ENCODE measurements at places on chromosomes 6 and 20.

GRCh38 chr20:39646874-39647413 is 684.8 kb downstream of the DHX35 start:
- DNase-seq = no peak

GRCh38 chr20:19683188-19683587 is 74.9 kb upstream of the RIN2 start:
- no peak for DNase-seq

- DNase-seq = peak; percentile 85
Observed at GRCh38 chr6:35034411-35035191, 106.5 kb downstream of the TCP11 start.

- DNase-seq = no peak
Observed at GRCh38 chr6:130873746-130874145, 46.5 kb downstream of the SMLR1 start.

- DNase-seq = no peak
Observed at GRCh38 chr6:38269461-38270172, 370.1 kb downstream of the BTBD9 start.

GRCh38 chr20:34112600-34113101 is 608 bp upstream of the EIF2S2 start:
- DNase-seq = no peak

DNA sequence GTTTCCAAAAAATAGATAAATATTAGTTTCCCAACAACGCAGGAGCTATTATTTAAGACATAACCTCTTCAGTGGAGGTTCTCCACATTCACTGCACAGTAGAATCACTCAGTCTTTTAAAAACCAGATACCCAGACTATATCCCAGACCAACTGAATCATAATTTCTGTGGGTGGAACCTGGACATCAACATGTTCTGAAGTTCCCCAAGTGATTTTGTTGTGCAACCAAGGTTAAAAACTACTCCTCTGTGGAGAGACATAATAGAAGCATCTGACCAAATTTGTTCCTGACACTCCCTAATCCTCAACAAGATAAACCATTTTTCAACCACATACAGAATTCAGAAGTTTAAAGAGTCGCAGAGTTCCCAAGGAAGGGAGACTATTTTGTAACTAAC is 42.3 kb downstream of the STK38 start:
- DNase-seq = no peak

GRCh38 chr6:151082079-151082478 is 157.7 kb upstream of the AKAP12 start:
- no peak for DNase-seq

DNA sequence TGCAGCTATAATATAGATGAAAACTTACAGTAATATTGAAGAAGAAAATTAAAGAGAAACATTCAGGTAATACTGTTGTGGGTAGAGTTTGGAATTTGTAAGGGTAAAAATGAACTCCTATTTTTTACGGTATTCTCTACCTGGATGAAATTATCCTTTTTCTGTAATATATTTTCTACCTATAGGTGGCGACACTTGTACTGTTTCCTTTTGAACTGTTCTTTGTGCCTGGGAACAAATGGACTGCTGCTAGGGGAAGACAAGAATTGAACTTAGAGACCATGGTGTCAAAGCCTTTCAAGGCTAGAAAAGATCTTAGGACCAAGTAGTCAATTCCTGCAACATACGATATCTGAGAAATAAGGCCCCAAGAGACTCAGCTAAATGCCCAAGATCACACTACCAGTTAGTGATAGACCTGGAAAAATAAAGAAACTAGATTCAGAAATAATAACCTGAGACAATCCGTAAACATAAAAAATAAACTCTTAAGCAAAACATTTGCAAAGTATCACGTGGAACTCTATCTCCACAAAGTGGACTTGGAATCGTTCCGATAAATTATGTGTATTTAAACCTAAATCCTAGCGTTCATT is 383.8 kb downstream of the TFAP2A start:
- no peak for DNase-seq

GRCh38 chr6:154731296-154732218 is 1.7 kb upstream of the SCAF8 start:
- no peak for DNase-seq

- no peak for DNase-seq
Observed at GRCh38 chr6:56199956-56200355, 47.4 kb downstream of the COL21A1 start.

DNA sequence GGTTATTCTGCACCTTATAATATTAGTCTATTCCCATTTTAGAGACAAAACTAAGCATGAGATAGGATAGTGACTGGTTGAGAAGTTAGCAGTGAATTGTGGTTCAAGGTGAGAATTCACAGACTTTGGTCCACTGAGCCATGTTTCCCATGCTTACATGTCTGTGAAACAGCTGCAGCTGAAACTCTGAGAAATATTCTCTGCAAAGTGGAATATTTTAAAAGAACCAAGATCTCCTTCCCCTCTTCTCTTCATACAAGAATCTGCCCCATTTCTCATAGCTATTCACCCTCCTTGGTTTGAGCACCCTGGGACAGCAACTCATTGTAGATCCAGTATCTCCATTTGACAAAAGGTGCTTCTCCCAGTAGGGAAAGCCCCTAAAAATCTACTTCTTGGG is 70.2 kb upstream of the TMEM170B start:
- DNase-seq = no peak

GRCh38 chr6:128631031-128631430 is 110.6 kb upstream of the PTPRK start:
- DNase-seq = no peak

GRCh38 chr6:143731789-143732188 is 54.0 kb downstream of the PHACTR2 start:
- DNase-seq = no peak

GRCh38 chr6:3421791-3422434 is 34.9 kb downstream of the SLC22A23 start:
- no peak for DNase-seq

GRCh38 chr6:135087803-135088202 is 33.2 kb upstream of the HBS1L start:
- DNase-seq = no peak

GRCh38 chr20:32457479-32457986 is 99.4 kb downstream of the ASXL1 start:
- no peak for DNase-seq

GRCh38 chr20:60206259-60206658 is 248.0 kb downstream of the CDH26 start:
- no peak for DNase-seq

GRCh38 chr6:153595903-153596302 is 443.1 kb upstream of the OPRM1 start:
- DNase-seq = no peak

DNA sequence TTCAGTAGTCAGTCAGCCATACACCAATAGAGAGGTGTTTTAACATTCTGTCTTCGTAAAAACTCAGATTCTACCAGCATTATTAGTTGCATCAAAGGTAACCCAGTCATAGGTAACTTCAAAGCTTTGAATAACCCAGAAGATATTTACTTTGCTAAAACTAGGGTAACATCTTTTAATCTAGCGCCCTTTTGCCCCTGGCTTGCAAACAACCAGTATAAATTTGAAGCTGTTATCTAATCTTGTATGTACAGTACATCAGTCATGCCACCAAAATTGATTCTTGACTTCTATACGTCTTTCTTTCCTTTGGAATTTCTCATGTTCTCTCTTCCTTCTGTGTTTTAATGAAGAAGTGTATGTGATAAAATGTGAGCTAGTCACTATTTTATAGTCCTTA is 109.3 kb downstream of the LIN28B start:
- DNase-seq = no peak

GRCh38 chr20:708956-709355 is 33.4 kb upstream of the SCRT2 start:
- peak; percentile 12 for DNase-seq

- no peak for DNase-seq
Observed at GRCh38 chr20:43821795-43822194, 92.9 kb upstream of the TOX2 start.

Data from cardiac septum (tissue), 1 donor.